ENCODE measurements at places on chromosomes 7 and 10.

DNA sequence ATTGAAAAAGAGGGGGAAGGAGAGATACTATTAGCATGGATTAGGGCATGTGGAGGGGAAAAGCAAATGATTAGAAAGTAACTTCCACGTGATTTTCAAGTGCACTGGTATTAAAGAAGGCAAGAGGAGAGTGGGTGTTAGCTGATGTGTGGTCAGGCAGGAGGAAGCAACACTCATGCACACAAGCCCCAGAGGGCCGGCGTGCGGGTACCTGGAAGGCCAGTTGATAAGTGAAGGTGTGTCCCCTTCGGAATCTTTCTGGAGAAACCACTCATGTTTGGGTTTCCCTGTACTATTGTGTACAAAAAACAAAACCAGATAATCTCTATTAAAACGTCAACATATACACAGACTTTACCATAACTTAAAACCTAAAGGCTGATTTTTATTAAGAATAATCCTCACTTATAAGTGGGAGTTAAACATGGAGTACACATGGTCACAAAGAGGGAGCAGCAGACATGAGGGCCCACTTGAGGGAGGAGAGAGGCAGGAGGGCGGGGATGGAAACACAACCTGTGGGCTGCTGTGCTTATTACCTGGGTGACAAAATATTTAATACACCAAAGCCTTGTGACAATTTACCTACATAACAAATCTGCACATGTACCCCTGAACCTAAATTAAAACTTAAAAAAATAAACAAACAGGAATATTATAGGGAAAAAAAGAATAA lies 98.9 kb downstream of the SVIL start:
- no peak for DNase-seq

DNA sequence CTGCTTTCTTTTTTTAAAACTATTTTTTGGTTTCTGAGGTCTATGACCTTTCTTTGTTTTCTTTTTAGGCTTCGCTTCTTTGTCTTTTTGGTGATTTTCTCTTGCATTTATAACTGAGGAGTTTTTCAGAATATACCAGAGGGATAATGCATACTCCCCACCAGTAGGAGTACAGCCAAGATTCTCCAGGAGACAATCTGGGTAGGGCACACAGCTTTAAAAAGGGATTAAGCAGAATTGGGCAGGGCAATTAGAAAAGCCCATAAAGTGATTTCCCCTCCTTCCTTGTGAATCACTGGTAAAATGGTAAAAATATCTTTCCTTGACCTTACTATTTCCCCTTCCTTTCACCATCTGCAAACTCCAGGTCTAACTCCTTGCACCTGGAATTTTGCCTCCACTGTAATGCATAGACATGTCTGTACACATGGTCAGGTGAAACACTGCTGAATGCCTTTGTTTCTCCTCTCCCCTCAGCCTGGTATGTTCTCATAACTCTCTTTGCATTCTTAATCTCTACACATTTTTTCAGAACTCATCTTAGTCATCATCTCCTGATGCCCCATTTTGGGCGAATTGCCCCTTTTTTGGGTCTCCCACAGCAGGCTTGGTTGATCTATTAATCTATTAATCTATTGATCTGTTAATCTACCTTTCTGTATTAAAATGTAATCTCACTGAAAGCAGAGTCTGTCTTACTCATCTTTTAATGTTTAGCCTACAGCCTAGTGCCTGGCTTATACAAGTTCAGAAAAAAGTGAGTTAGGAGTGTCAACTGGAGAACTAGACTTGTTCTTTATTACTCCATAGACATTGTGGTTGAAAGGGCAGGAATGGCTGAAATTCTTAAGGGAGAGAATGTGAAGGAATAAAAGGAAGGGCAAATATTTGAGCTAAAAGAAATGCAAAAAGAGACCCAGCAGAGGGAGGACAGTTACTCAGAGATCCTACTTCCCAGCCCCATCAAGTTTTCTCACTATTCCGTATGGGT lies 64.6 kb downstream of the MDFIC start:
- DNase-seq: no peak

DNA sequence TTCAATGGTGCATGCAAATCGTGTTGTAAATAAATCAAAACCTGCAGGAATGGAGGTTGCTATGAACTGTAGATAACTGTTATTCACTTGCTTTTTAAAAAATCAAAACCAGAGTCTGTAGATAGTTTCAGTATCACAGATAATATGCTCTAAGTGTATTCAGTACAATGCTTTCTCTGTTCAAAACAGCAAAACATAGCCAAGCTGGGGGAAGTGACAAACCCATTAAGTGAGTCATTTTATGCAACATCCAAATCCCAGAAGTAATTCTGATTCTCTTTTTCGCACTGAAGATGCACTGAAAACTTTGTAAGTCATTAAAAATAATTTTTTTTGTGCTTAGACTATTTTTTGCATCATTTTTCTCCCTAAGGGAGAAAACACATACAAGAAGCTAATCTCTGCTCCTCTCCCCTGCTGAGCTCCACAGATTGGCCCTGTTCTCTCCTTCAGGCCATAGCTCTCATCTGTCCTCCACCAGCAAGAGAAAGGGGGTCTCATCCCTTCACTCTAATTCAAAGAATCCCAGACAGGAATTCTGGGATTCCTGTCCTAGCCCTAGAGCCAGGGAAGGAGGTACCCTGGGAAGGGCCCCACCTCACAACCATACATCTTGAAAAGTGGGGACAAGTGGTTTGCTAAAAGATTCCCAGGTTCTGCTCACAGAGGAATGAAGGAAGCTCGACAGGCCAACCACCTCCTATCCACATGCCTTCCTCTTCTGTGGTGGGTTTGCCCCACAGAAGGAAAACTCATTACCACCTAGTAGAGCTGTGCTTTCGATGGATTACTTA lies 4.9 kb downstream of the PRTFDC1 start:
- DNase-seq: no peak

DNA sequence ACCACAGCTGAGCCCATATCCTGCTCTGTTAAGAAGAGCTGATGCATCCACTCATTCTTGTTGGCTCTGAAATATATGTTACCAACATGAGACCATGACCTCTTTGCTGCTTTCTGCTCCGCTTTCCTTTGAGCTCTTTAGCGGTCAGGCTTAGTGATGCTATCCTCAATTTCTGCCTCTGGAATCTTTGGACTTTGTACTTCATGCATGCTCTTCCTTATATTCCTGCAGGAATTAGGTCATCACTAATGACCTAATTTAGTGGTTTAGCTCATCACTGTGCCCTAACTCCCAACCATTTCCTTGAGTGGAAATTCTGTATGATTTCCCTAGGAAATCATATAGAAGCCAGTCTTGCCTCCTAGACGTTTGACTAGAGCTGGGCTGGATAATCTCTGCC lies 119.5 kb downstream of the AOAH start:
- no peak for DNase-seq

- no peak for DNase-seq
Observed at GRCh38 chr7:138345567-138345966, 114.5 kb upstream of the TRIM24 start.

GRCh38 chr7:112147793-112148361 lies 58.3 kb downstream of the DOCK4 start:
- no peak for DNase-seq

GRCh38 chr10:70847659-70848360 lies 32.1 kb downstream of the SGPL1 start:
- DNase-seq: no peak

DNA sequence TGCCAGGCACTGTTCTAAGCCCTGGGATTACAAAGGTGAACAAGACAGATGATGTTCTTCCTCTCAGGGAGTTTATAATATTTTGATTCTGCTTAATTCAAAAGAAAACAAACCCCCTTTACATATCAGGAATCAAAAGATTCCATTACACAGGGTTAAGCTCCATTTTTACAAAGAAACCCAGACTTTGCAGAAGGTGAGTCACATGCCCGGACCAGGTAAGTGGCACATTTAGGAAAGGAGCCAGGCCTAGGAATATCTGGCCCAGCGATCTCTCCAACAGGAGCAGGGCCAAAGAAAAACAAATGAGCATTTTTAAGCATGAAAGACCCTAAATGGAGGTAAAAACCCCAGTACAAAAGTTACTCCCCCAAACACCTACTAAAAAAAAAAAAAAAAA lies 1.1 kb downstream of the STN1 start:
- DNase-seq: no peak

GRCh38 chr10:126904818-126905701 lies at the start of gene DOCK1:
Gene DOCK1, plus strand, starts transcription at chr10:126905428. Its CDS starts 90 bp downstream, at chr10:126905518.
- DNase-seq: no peak

- DNase-seq: no peak
Observed at GRCh38 chr7:99944497-99945070, 15.2 kb upstream of the GJC3 start.

GRCh38 chr7:2508327-2509215 lies 11.0 kb upstream of the LFNG start:
- peak; percentile 81 for DNase-seq

GRCh38 chr7:131568970-131569369 lies 12.5 kb upstream of the PODXL start:
- no peak for DNase-seq

- no peak for DNase-seq
Observed at GRCh38 chr10:44788147-44789129, 122.7 kb upstream of the TMEM72 start.

DNA sequence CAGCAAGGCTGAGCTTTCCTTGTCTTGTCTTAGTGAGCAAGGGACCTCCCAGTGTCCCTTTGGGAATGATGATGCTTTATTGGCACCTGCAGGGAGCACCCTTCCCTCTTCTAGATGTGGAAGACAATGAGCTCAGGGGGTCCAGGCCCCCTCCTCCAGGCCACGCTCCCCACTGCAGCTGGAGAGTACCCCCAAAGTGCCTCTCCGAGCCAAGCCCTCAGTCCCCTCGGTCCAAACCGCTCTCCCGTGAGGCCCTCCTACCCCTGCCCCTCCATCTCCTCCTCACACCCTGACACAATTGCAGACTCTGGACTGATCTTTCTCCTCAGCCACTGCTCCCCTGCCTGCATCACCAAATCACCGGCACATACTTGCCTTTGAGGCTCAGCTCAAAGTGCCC lies 16.7 kb downstream of the RBP3 start:
- DNase-seq: no peak

GRCh38 chr10:114246679-114247305 lies 7.7 kb downstream of the VWA2 start:
- DNase-seq: no peak

- DNase-seq: no peak
Observed at GRCh38 chr10:100637785-100638184, 102.0 kb downstream of the HIF1AN start.

DNA sequence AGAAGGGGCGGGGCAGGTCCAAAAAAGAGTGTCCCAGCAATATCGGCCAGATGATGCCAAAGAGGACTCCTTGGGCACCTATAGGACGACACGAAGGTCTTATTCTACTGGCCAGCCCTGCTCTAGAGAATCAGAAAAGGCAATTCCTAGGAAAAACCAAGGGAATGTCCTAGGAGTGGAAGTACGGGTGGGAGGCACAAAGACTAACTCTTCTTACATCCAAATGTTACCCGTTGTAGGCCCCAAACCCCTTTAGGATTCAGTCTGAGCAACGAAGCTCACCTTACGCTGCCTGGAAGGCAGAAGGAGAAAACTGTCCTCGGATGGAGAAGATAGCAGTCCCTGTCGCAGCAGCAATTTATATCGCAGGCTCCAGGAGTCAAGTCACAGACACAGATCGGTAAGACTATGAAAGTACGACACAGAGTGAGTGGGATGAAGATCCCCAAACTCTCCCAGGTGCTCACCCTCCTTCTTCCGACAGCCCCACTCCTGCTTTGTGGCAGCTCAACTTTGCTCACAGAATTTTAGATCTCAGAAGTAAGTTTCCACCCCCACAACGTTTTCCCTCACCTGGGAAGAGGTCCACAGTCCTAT lies 558 bp downstream of the TCTN3 start:
- DNase-seq: no peak

GRCh38 chr10:35745617-35746403 lies 103.7 kb upstream of the FZD8 start:
- no peak for DNase-seq

DNA sequence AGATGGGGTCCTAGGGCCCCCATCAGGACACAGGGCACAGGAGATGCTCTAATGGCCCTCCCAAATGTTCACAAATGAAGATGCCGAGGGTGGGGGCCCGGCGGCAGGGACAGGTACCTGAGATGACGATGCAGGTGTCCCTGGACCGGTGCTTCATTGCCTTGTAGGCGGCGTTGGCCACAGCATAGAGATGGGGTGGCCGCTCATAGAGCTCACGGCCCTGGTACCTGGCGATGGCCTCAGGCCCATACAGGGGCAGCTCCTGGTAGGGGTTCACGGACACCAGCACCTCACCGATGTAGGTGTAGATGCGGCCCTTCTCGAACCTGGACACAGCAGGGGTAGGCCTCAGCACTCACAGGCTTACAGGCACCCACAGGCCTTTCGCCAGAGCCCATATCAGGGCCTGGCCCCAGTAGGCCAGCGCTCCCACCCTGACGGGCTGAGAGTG lies 2.0 kb downstream of the MYO1G start:
- DNase-seq: no peak

DNA sequence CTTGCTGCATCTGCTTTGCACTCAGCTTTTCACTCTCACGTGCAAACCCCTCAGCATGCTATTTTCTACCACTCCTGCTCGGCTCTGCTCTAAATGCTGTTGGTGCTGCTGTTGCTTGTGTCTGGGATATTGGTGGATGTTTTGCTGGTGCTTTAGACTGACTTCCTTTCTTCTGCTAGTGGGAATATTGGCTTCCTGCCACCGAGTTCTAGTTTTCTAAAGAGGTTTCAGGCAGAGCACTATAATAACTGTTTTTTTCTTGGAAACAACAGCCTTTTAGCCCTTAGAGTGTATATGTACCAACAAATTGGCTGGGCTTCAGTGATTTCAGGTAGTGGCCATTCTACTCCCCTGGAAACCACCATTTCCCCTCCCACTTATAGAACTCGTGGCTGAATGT lies 27.8 kb downstream of the TMEM236 start:
- DNase-seq: no peak

DNA sequence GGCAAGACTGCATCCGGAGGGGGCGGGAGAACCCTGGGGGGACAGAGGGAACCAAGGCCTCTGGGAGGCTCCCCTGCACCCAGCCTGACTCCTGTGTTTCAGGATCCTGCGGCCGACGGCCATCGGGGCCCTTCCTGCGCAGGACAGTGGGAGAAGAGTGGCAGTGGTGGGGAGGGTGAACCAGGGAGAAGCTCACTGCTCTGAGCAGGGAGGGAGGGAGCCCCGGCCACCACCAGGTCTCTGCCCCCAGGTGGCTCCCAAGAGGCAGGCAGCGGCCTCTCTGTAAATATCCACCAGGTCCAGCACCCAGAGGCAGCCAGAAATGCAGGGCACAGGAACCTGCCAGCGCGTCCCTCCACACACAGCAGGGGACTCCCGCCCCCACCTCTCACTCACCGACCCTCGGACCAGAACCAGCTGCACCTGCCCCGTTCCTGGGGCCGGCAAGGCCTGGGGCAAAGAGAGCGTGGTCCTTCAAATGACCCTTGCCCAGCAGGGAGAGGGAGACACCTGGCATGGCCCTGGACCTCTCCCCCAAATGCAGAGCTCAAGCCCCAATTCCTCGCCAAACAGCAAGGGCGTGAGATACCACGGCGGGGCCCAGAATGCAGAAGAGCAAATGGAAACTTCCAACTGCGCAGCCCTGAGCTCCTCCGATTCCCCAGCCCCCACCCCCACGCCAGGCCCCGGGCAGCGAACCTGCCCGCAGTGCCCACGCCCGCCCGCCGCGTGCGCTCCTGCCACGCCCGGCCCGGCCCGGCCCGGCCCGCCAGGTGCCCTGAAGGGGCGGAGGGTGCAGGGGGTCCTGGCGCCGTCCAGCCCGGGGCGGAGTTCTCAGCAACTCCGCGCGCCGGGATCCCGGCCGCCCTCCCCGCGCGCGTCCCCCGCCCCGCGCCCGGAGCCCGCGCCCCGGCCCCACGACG lies 805 bp downstream of the RASGEF1A start:
- no peak for DNase-seq

- DNase-seq: no peak
Observed at GRCh38 chr10:49119746-49120145, 4.4 kb upstream of the VSTM4 start.

Measured in NCI-H187 treated with DMSO at 0.1 percent for 48 hours (cell line).